DMS153 (cell line): ENCODE measurements at places on chromosomes 5 and 9.
A peak's percentile ranks its signal among the peaks of the same experiment; 100 is the strongest.

GRCh38 chr9:77455312-77455927 is 192.7 kb downstream of the GNA14 start:
- no peak for DNase-seq

GRCh38 chr9:125547368-125547767 is 159.6 kb downstream of the MAPKAP1 start:
- DNase-seq, result no peak

GRCh38 chr5:16899171-16899570 is 36.9 kb downstream of the MYO10 start:
- no peak for DNase-seq

DNA sequence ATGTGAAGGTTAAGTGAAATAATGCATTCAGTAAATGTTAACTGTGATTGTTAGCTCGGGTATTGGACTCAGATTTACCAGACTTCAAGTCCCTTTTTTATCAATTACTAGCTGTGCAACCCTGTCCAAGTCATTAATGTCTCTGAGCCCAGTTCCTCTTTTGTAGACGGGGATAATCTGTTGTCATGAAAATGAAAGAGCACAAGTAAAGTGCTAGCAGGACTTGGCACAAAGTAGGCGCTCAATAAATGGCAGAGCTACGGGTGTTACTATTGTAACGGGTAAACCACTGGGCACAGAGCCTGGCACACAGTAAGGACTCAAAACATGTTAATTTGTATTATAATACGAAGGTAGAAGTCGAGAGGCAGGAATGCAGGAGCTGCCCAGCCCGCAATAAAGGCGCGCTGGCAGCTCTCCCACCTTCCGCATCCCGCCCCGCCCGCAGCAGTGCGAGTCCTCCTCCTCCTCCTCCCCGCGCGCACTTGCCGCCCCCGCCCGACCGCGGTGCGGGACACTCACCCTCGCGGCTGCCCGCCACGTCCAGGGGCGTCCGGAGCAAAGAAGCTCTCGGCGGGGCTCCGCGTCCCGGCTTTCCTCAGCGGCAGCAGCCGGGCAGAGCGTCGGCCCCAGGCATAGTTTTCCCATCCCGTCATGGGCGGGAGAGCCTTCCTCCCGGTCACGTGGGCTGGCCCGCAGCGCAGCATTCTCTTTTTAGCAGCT is at the start of gene C1QTNF2:
Gene C1QTNF2 (minus strand): TSS at position 637 of the 723 bp plus-strand sequence. CDS start 15,615 bp downstream, outside the sequence.
- DNase-seq, result no peak

DNA sequence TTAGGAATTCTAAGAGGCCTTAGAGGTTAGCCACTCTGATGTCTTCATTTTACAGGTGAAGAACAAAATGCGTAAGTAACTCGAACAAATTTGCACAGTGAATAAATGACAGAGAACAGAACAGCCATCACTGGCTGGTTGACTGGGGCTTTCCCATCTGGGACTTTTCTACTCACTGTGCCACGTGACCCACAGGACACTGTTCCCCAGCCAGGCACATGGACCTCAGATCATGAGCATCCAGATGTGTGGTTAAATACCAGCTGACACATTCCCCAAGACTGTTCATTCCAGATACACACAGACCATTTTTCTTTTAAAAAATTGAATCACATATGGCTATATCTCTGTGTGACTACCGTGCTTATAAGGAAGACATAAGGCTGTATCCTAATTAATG is 25.8 kb upstream of the MED10 start:
- DNase-seq, result no peak

DNA sequence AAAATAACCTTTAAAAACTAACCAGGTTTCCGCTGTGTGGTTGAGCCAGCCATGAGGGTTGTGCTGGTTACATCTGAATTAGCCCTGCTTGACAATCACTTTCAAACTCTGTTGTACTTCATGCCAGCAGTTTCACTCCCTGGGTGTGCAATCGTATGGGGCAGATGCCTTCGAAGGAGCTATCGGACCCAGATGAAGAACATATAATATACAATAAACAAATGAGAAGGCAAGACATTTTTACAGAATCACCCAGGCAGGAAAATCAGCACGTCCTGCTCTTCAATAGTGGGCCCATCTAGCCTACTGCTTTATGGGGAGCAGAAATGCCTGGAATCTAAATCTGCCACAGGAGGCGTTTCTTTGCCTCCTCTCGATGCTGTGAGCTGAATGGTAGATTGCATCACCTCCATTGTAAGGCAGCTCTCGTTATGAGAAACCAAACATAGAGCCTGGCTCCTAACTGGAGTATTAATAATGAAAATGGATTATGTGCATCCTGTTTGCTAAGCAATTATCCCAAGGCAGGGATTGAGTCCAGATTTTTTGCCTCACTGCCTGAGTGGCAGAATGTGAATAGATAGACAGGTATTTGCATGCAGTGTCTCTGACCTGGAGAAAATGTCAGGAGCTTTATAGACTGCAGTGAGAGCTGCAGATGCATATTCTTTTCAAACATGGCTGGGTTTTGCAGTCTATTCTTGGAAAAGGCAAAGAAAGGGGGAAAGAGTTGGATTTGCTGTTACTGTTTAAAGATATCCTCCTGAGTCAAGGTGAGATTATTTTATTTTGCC is 143.3 kb upstream of the SMARCA2 start:
- DNase-seq, result peak; percentile 95

DNA sequence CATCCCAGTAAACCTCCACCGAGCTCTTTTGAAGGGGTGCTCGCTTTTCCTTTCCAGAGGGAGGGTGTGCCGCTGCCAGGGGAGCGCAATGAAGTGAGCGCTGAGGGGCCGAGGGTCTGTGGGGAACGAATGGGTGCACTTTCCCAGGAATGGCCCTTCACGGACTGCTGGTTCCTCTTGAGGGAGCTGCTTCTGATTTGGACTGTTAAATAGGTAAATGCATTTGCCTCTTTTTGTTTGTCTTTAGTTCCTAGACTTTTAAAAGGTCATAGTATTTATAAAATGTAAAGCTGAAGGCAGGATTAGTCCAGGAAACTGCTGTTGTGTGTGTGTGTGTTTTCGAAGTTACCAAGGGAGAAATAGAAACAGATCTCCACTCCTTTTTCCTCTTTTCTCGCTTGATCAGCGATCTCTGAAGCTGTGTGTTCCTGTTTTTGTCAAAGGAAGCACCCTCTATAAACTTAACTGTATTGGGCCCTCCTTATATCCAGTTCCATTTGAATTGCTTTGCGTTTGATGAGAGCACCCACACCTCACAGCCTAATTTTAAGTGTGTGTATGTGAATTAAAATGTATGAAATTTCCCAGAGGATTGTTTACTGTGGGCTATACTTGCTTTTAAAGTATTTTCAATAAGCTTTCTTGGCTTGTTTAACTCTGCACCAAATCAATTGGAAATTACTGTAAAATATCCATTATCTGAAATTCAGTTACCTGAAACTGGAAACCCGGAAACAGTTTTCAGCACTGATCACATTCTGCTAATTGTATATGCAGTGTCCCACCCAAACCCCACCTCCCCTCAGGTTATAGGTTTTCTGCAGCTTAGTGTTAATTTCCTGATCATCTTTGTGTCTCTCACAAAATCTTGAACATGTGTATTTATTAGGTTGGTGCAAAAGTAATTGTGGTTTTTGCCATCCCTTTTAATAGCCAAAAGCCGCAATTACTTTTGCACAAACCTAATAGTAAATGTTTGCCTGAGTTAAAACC is 966 bp downstream of the SNX2 start:
- peak; percentile 0 for DNase-seq

DNA sequence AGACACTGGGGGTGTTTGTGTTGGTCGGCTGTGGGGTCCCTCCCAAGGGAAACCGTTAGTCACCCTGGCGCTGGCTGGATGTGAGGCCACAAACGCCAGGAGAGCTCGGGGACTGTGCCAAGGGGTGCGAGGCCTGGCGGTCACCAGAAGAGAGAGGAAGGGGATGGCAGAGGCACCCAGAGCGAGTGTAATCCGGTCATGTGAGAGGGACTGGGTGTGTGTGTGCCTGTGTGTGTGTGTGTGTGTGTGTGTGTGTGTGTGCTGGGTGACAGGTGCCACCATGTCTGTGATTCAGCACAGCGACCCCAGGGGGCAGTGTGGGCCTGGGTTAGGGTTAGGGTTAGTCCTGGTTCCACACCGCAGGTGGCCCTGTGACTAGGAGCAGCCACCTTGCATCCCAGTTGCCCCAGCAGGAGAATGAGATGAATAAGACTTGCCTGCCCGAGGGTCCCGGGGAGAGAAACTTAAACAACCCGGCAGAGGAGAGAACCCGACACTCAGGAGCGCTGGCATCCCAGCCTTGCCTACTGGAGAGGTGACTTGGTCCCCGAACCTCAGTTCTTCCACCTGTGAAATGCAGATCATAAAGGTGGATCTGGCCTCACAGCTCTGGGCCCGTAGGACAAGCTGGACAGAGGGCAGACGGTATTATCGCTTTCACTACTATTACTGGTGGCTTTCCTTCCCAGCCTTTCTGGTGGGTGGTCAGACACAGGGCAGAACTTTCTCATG is 1.4 kb upstream of the ADAMTSL2 start:
- peak; percentile 83 for DNase-seq

DNA sequence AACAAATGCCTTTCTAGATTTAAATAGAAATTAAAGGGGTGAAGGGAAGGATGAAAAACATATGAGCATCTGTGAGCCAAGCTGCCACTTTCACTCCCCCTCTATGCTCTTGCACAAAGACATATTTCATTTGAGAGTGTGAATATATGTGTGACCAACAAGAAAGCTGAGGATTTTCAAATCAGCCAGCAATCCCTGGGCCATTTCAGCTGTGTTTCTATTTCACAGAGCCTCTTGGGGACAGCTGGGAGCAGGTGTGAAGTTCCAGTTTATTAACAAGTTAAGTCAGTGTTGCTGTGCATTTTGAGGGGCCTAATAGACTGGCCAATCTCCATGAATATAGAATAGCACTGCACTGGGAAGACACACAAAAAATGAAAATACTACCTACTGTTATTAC is 248.7 kb upstream of the RGMB start:
- DNase-seq, result no peak

GRCh38 chr9:30677221-30677620 is 1707.2 kb upstream of the ACO1 start:
- DNase-seq, result no peak

DNA sequence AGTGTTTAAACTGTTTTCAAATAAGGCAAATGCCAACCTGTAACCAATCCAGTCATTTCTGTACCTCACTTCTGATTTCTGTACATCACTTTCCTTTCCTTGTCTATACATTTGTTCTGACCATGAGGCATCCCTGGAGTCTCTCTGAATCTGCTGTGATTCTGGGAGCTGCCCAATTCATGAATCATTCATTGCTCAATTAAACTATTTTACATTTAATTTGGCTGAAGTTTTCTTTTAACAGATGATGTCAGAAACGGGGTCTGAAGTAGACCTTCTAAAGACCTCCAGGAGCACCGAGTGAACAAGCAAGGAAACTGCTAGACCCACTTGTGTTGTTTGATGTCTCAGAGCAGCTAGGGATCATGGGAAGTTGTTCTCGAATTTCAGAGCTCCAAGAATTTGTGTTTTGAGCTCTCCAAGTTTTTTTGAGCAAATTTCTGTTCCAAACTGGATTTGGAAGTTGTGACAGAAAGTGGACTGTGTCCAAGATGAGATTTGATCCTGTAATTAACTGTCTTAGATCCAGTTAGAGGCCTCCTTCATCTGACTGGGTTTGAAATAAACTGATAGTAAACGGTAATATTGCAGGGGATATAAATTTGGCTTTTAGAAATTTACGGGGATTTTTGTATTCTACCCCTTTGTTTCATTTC is 490.8 kb upstream of the ST8SIA4 start:
- no peak for DNase-seq

DNA sequence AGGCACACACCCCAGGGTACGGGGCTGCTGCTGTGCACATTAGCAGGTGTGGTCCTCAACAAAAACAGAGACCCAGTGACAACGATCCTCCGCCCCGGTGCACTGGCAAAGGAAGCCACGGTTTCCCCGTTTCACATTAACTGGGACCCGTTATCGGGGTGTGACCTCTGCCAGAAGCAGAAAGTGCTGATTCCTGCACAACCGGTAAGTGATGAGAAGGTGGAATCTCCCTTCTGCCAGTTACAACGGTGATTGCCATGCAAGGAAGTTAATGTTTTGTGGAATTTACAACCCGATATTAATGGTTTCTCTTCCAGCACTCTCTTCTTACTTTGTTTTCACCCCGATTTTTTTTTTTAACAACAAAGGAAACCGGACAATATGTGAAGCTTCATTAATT is 294.9 kb upstream of the IRX1 start:
- no peak for DNase-seq

DNA sequence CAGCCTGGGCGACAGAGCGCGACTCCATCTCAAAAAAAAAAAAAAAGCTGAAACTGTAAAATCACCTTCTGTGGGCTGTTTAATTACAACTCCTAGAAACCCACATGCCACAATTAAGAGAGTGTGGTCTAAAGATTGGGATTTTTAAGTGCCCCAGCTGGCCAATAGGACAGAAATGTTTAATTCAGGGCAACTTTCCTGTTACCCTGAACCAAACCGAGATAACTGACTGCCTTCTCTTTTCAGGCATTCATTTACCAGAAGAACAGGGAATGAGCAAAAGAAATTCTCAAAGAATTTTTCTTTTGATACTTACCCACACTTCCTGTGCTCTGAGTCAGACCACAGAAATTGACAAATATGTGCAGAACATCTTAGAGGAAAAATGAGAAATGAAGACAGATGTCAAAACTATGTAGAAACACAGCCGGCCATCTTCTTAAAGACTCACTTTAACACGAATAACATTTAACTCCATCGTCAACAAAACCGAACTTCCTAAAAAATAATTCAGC is 221.3 kb upstream of the DAPK1 start:
- DNase-seq, result no peak

GRCh38 chr9:16213781-16214515 is 656.5 kb downstream of the BNC2 start:
- DNase-seq, result no peak

DNA sequence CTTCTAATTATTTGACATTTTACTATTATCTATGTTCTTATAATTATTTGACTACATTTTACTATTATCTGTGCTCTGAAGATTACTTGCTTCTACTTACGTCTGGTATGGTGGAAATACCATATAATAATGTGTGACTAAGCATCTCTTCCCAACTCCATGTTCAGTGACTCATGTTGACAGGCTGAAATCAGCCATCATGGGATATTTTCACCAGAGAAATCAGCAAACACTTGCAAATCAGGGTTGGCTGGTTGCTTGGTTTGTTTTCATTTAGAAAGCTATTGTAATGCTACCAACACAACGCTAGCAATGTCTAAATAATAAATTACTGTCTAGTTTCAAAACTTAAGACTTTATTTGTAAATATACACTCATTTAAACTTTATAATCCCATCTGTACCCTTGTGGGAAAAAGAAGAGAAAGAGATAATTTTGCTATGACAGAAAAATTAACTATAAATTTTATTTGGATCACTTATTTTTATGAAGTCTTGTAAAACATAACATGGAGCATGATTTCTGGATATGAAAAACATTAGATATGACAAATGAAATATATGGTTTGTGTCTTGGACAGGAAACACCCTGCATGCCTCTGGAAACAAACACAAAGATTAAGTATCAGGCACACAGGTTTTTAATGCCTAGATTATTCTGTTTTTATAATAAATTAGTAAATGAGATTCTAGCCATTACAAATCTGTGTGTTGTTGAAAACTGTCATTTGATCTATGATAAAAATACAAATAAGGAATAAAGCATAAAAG is 337.6 kb downstream of the BNC2 start:
- no peak for DNase-seq

- no peak for DNase-seq
Measured at GRCh38 chr9:128607642-128608350, 48.9 kb downstream of the DYNC2I2 start.

GRCh38 chr5:180717989-180718388 is 21.9 kb downstream of the OR2Y1 start:
- DNase-seq, result no peak
